ENCODE measurements at places on chromosomes 1 and 21.
A peak's percentile ranks its signal among the peaks of the same experiment; 100 is the strongest.

DNA sequence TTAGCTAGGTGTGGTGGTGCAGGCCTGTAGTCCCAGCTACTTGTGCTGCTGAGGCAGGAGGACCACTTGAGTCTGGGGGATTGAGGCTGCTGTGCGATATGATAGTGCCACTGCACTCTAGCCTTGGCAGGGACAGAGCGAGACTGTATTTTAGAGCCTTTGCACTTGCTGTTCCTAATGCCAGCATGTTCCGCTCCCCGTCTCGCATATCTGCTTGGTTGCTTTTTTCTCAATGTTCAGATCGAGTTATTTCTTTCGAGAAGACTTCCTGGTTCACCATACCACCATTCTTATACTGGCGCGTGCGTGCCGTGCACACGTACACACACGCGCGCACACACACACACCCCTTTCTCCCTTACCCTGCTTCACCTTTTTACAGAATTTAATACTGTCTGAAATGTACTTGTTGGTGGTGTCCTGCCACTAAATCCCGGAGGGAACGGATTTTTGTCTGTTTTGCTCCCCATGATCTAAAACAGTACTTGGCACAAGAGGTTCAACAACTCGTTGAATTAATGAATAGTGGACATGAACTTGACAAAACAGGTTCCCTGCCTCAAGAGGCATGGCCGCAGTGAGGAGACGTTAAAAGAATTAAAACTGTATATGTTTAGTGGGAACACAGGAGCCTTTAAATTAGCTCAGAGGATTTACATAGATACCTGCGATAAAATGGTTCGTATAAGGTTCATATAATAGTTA lies 1.1 kb upstream of the RPRD2 start:
- DNase-seq, result no peak

- DNase-seq, result peak; percentile 66
These were observed at the start of gene HES5 for GRCh38 chr1:2529784-2530512. Gene HES5 (minus strand): TSS chr1:2530263. CDS start chr1:2530164, 99 bp downstream.

GRCh38 chr1:17768651-17769241 lies 13.6 kb downstream of the ACTL8 start:
- no peak for DNase-seq

GRCh38 chr1:230684146-230684545 lies 29.8 kb downstream of the AGT start:
- no peak for DNase-seq

All from neural crest cell (in vitro differentiated cells).